ENCODE measurements at places on chromosomes 1 and 21.

GRCh38 chr1:11324567-11325165 lies 51.7 kb downstream of the UBIAD1 start:
- DNase-seq: no peak

DNA sequence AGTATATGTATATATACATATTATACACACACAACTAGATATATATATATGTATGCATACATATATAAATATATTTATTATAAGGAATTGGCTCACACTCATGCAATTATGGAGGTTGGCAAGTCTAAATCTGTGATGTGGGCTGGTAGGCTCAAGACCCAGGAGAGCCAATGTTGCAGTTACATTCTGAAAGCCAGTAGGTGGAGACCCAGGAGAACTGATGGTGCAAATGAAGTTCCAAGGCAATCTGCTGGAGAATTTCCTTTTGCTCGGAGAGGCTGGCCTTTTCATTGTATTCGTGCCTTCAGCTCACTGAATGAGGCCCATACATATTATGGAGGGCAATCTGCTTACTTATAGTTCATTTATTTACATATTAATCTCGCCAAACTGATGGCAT lies 9.4 kb downstream of the IVL start:
- no peak for DNase-seq

DNA sequence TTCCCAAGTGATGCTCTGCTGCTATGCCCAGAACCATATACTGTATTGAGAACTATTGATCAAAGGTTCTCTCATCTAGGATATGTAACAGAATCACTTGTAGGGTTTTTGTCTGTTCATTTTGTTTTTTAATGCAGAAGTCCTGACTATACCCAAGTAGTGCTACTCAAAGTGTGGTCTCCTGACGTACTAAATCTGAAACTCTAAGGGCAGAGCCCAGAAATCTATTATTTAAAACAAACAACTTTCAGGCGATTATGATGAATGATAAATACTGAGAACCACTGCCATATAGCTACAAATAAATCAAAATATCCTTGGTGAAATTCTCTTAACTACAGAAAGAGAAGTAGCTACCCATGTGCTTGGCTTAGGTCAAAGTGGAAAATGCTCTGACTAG lies 10.1 kb downstream of the ZZZ3 start:
- DNase-seq: no peak

- no peak for DNase-seq
These were observed 18.2 kb upstream of the MSTO1 start for GRCh38 chr1:155591770-155592169.

- no peak for DNase-seq
These were observed 67.3 kb downstream of the SLC9A1 start for GRCh38 chr1:27087371-27088220.

- no peak for DNase-seq
These were observed 112.5 kb upstream of the NBPF11 start for GRCh38 chr1:148264374-148265276.

DNA sequence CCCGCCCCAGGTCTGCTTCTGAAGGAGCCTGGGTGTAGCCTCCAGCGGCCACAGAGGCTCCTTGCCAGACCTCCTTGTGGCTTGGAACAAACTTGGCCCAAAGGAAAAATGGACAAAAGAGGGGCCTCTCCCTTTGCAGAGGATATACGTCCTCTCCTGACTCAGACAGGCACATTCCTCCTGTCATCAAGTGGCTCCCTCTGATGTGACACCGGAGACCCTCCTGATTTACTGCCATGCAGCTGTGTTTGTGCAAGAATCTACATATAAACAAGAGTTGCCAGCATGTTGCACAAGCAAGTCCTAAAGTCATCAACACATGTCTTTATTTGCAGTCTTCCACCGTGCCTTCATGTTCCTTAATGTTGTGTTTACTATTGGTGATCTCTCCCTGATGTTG lies 54.1 kb upstream of the F3 start:
- no peak for DNase-seq

DNA sequence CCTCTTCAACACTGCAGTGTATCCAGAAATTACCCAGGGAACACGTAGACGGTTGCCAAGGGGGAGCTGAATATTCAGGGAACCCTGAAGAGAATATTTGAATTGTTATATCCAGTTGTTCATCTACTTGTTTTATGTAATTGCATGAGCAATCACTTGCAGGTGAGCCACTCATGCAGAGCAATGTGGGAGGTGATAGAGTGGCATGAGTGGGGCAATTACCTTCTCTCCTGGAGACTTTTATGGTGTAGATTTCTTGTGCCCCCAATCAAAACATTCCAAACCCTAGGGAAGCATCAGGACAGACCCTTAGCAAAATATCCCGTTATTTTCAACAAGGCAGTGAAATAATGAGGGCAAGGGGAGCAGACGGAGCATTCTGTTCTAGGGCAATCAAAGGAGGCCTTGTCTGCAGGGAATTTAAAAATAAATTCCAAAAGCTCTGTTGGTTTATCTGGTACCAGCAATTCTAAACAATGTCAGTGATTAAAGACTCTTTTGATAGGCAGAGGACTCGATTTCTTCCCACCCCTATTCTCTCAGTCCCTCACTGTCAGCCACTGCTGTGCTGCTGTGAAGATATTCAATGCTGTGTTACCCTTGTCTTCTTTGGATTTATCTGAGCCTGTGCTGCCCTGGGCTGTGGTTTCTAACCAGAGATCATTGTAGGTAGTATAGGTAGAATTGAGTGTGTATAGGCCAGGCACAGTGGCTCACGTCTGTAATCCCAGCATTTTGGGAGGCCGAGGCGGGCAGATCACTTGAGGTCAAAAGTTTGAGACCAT lies 180.2 kb upstream of the MAP1LC3C start:
- DNase-seq: no peak

DNA sequence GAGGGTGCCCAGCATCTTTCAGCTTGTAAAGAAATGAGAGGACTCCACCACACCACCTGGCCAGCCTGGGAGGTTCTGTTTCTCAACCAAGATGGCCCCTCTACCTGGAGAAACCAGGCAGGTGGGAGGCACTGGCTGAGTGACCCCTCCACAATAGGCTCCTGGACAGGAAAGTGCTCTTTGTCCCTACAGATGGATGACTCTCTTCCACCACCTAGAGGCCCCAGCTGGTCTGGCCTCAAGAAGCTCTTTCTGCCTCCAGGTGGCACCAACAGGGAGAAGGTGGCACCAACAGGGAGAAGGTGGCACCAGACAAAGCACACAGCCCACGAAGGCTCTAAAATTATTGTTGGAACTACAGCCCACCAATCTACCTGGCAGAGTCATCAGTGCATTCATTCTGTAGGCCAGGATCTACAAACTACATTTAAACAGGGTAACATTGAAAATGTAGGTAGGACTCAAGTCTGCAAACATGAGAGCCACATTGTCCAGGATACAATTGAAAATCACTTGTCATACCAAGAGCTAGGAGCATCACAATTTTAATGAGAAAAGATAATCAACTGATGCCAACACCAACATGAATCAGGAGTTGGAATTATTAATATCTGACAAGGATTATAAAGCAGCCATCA lies 14.4 kb downstream of the TMPRSS3 start:
- DNase-seq: no peak

DNA sequence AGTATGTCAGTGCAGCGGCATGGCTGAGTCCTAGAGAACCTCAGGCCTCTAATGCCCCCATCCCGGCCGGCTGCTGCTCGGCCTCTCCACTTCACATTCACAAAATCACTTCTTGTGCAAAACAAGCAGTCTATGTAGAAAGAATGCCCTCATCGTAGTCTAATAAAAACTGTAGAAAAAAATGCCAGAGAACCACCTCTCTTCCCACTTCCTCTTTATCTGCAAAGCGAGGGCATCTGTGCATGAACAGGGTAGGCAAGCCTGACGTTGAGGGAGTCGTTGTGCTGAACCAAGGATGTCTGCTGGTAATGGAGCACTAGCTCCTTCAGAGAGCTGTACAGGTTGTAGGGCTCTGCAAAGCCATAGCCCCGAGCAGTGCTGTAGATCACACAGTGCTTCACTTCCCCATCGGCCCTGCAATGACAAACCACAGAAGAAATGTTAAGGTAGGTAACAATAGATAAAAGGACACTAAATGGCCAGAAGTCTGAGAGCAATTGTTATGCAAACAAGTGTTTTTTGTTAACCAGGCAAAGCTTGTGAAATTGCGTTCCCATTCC lies 88.9 kb downstream of the PIK3R3 start:
- DNase-seq: no peak

- DNase-seq: no peak
These were observed 153.2 kb downstream of the LRIG2 start for GRCh38 chr1:113226148-113226547.

DNA sequence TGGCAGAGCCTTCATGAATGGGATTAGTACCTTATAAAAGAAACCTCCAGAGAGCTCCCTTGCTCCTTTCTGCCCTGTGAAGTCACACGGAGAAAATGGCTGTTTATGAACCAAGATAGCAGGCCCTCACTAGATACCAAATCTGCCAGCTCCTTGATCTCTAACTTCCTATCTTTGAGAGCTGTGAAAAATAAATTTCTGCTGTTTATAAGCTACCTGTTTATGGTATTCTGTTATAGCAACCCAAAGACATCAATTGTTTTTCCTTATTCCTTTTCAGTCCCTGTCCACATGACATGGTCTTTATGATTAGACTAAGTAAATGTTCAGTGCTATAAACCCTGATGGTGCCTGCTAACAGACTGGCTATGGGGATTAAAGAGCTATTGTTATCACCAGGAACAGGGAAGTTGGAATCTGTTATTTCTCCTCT lies 9.7 kb upstream of the STIL start:
- DNase-seq: no peak

GRCh38 chr21:26794597-26795411 lies 50.4 kb downstream of the ADAMTS1 start:
- no peak for DNase-seq

GRCh38 chr1:190479516-190479915 lies 1.9 kb upstream of the BRINP3 start:
- no peak for DNase-seq

GRCh38 chr1:154759793-154760192 lies 110.3 kb downstream of the KCNN3 start:
- DNase-seq: no peak

DNA sequence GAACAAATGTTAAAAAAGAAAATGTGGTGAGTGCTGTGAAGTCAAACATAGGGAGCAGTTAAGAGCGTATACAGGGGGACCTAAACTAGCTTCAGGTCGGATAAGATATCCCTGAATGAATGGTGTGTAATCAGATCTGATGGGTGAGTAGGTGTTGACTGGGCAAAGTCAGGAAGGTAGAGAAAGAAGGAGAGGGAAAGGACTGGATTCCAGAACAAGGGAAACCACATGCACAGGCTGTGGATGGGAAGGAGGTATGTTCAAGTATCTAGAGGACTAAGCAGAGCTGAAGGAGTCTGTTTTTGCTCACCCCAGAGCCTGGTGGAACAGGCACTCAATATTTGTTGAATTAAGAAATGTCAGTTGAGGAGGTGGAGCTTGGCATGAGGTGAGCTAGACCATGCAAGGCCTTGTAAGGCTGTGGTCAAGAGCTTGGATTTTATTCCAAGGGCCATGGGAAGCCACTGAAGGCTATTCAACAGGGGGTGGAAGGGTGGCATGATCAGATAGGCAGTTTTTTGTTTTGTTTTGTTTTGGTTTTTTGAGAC lies 27.4 kb downstream of the MAP7D1 start:
- no peak for DNase-seq

DNA sequence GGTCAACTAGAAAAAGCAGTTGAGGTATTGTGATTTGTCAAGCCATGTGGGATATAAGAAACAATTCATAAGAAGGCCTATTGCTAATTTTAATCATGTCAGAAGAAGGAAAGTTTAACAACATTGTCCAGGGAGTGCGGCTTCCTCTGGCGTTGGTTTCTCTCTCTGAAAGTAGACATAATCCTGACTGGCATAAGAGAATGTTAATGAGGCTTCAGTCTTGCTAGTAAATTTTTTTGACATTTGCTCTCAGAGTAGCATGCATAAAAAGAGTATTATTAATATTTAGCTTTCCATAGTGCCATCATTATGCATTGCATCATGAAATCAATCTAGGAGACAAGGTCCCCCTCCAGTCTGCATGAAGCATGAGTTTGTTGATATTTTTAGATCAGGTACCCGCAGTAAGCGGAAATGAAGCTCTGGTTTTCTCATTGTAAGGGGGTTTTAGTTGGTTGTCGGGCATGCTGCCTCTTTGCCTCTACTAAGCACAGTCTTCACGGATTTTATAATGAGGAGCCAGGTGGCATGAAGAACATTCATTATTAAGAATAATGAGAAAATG lies 12.8 kb upstream of the PRDM2 start:
- no peak for DNase-seq

DNA sequence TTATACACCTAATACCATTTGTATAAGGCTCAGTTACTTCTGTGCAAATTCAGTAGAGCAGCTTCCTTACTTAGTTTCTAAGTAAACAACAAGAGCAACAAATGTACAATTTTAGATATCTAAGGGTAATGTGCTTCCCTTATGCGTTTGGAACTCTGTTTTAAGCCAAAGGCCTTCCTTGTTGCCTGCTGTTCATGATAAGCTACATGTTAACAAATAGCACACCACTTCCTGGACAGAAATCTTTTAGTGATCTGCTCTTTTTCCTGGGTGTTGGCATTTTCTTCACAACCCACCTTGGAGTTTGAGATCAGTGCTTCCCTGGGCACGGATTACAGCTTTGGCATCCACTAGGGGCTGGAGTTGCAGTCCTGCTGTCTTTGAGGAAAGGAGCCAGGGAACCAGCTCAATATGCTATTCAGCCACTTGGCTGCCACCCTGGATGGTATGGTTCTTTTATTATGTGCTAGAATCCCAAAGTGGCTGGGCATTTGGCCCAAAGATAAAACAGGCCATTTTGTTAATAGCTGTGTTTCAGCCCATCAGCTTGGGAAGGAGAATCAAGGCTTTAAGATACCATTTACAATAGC lies 55.6 kb upstream of the ADAR start:
- DNase-seq: no peak

DNA sequence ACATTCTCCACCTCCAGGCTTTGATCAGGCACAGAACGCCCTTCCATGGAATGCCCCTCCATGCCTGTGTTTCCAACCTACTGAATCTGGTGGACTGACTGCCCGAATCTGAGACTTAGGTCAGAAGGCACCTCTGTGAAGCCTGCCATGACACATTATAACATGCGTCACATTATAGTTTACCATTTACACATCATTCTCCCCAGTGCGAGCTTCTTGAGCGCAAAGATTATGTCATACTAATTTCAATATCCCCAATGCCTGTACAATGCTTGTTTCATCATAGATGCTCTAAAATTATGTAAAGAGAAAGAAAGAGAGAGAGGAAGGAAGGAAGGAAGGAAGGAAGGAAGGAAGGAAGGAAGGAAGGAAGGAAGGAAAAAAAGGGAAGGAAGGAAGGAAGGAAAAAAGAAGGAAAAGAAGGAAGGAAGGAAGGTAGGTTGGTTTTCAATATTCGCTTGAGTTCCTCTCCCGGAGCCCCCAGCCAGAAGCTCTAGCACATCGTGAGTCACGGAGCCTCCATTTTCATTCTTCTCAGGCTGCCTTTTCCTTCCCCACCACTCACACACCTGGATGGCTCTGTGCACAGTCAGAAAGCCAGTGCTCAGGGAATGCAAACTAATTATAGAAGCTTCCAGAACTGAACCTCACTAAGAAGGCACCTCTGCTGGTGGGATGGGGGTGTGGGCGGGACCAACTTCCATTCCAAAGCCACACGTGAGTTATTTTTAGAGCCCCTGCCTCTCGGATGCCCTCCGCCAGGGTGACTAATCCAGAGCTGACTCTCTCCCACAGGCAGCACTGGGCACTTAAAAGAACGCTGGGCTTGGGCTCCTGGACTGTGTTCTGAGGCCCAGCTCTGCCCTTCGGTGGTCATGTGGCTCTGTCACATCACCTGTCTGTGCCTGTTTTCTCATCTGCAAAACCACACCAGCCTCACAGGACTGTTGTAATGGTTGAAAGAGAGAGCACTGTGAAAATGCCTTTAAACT lies 27.4 kb downstream of the LAMB3 start:
- DNase-seq: no peak

All from stimulated activated CD4-positive, alpha-beta T cell treated with anti-CD3 and anti-CD28 coated beads, Interleukin-2, amount 100 ng/mL, for 48 hours (primary cell).